HepG2 (cell line): ENCODE measurements at places on chromosomes 5 and 9.

- H3K27me3 ChIP-seq = no peaks in the 10 kb centered on the region
- no peaks in the 10 kb centered on the region for H3K36me3 ChIP-seq
- DNase-seq = no peak
- no peak overlapping the region for H3K27ac ChIP-seq
- H3K4me1 ChIP-seq = no peaks in the 10 kb centered on the region
- no peak overlapping the region for H3K4me3 ChIP-seq
Observed at GRCh38 chr5:19208397-19208796, 779.6 kb downstream of the CDH18 start.

- H3K27ac ChIP-seq = no peak overlapping the region
- no peak for DNase-seq
- H3K4me1 ChIP-seq = no peaks in the 10 kb centered on the region
- no peaks in the 10 kb centered on the region for H3K36me3 ChIP-seq
Observed at GRCh38 chr5:173385832-173386360, 57.7 kb upstream of the STC2 start.

DNA sequence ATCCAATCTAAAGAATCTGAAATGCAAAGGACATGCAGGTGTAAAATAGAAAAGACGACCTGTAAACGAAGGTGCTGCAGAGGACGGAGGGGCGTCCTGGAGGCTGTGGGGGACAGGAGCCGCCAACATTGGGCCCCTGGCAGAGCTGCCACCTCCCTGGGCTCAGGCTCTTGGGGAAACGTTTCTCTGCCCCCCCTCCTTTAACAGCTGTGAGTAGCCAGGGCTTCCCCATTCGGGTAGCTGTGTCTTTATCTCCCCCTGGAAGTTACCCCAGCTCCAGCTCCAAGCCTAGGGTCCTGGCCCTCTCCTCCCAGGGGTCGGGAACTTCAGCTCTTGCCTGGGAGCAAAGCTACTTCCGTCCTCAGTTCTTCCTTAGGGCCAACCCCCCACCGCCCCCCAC is 51.5 kb downstream of the PSD2 start:
- DNase-seq = no peak
- H3K27me3 ChIP-seq = peaks cover 70% of the 10 kb centered on the region; the same call in 2 of the 3 replicates
- H3K27ac ChIP-seq = no peak overlapping the region

GRCh38 chr9:32395510-32396216 is 11.2 kb downstream of the ACO1 start:
- H3K27me3 ChIP-seq = no peaks in the 10 kb centered on the region
- no peaks in the 10 kb centered on the region for H3K36me3 ChIP-seq
- no peak for DNase-seq
- H3K4me1 ChIP-seq = peaks cover 25% of the 10 kb centered on the region
- H3K27ac ChIP-seq = no peak overlapping the region
